Stimulated activated CD8-positive, alpha-beta memory T cell treated with anti-CD3 and anti-CD28 coated beads, Interleukin-12 subunit alpha, Interleukin-12 subunit beta, amount 100 ng/mL, for 4 hours (primary cell): ENCODE measurements at places on chromosomes 3 and 15.
A peak's percentile ranks its signal among the peaks of the same experiment; 100 is the strongest.

- DNase-seq = no peak
These were observed 12.8 kb upstream of the GATA2 start for GRCh38 chr3:128505771-128506170.

- DNase-seq = no peak
These were observed 29.1 kb downstream of the CRYGS start for GRCh38 chr3:186515125-186515524.

DNA sequence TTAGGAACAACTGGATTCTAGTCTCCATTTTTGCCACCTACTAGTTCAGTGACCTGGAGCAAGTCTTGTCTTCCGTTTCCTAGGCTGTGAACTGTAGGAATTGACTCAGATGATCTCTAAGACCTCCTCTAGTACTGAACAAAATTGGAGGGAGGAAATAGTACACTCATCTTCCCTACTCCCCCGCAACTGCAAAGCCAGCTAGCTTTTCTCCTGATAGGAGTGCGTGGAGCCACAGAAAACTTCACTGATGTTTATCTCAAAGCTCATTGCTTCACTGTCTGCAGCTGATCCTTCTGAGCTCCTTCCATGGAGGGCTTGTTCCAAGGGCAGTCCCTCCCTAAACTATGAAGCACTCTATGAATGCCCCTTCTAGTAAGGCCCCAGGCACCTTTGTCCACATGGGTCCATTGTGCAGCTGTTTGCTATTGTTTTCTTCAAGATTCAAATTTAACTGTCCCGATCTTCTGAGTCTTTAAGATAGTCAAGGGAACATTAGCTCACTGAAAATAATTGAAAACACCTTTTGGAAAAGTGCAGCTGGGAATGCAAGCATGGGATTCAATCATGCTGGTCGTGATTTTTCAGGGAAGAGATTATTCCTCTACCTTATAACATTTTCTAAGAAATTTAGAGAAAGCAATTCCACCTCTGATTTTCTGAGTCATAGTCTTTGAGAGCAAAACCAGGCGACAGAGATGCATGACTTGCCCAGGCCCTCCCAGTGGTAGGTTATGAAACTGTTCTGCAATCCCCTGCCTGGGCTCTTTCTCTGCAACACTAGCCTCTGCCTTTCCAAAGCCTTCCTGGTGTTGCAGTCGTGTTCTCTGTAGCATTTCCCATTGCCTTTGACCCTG lies 24.3 kb downstream of the FILIP1L start:
- DNase-seq = no peak

- no peak for DNase-seq
These were observed 515 bp downstream of the EPHA6 start for GRCh38 chr3:96814651-96815567.

- no peak for DNase-seq
These were observed 268.9 kb upstream of the RBMS3 start for GRCh38 chr3:29011966-29012365.

GRCh38 chr3:18713577-18713951 lies 288.4 kb upstream of the SATB1 start:
- DNase-seq = no peak

GRCh38 chr3:153052096-153052460 lies 109.9 kb upstream of the RAP2B start:
- DNase-seq = no peak

DNA sequence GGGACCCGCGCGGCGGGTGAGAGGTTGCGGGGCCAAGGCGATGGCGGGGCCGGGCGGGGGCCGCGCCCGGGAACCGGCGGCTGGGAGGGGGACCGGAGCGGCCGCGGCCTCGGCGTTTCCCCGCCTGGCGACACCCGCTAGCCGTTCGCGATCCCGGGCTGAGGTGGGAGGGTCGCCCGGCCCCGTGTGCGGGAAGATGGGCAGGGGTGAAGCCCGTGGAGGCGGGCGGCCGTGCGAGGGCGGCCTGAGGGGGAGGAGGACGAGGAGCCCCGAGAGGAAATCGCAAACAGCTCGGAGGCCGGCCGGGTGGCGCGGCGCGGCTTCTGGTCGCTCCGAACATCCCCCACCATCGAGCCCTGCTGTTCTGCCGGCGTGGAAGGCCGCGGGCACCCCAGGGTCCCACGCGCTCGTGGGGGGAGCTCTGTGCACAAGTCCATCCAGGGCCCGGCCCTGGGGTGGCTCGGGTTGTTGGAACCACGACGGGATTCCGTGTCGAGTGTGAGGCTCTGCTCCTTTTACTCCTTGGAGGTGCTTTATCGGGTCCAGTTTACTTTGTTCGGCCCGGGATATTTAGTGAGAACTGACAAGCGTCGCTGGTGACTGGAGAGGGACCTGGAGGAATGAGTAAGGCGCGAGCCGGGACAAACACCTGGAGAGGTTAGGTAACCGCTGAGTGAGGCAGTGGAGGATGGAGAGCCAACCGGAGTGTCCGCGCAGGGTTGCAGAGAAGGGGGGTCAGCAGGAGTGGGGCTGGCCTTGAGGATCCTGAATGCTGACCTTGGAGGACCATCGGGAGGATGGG lies 728 bp downstream of the CRTC3 start:
- peak; percentile 30 for DNase-seq

DNA sequence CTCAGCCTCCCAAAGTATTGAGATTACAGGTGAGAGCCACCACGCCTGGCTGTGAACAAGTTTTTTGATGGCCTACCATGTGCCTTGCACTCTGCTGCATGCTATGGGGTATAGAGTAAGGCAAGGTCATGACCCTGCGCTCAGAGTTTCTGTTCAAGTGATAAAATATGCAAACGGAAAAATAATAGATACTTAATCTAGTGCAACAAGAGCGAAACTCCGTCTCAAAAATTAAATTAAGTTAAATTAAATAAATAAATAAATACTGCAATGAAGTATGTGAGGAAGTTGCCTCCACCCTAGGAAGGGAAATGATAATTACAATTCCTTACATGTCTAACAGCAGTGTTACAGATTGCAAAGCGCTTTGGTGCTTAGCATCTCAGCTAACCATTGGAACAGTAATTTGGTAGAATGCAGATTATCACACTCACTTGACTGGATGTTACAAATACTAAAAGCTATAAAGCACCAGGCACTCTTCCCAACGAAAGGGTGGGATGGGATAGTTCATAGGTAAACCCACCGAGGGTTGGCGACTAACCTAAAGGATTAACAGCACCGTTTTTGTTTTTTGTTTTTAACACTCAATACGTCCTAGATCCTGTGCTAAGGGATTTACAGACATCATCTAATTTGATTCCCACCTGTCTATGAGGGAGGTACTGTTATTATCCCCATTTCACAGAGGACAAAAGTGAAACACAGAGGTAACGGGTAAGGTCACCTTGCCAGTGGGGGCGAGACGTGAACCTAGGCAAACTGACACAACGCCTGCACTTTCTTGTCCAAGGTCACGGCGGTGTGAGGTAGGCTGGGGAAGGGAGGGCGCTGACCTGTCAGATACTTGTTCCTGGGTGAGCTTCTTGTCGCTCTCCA lies 793 bp upstream of the FANCD2 start:
- no peak for DNase-seq

- DNase-seq = no peak
These were observed 247.5 kb downstream of the MBNL1 start for GRCh38 chr3:152516216-152516615.

GRCh38 chr3:152047465-152047864 lies 174.0 kb downstream of the SUCNR1 start:
- no peak for DNase-seq
